NCI-H1105 (cell line): ENCODE measurements at places on chromosomes 6 and 20.

DNA sequence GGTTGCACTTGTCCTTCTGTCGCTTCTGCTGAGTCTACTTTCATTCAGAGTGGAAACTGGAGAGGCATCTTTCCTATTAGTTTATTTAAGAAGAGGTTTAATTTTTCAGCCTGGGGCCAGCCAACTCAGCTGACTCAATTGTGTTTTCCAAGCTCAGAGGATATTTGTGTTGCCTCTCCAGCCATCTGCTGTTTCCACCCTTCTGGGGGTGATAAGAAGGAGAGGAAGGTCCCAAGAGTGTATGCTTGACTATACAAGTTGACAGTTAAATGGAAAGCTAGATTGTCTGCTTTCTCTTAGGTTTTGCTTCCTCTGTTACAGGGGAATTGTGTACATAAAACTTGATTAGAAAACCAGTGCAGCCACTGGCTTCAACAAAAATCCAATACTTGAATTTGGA, 3.0 kb downstream of the PSMF1 start:
- DNase-seq, result no peak

DNA sequence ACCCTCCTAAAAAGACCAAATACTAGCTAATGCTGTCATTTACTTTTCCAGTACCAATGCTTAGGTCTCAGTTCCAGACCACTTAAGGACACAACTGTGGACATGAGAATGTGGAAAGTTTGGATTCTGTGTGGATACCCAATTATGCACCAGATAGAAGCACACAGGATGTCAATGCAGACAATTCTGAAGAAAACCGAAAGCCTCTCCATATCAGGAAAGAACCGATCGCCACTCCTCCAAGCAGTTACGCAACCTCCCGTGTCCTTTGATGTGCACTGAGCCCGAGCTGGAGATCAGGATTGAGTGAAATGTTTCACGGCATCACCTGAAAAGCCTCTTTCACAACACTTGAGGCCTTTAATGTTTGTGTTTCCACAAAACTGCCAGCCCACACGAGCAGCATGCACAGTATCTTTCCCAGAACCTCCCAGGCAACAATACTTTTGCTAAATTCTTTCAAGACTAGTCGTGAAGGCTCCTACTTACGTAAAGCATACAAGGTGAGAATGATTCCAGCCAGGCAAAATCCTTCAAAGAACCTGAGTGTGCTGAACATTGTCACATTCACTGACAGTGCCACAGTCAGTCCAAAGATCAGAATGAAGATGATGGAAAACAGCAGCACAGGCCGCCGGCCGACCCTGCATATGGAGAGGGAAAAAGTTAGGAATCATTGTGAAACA, 47.0 kb downstream of the SLC22A23 start:
- DNase-seq, result no peak

DNA sequence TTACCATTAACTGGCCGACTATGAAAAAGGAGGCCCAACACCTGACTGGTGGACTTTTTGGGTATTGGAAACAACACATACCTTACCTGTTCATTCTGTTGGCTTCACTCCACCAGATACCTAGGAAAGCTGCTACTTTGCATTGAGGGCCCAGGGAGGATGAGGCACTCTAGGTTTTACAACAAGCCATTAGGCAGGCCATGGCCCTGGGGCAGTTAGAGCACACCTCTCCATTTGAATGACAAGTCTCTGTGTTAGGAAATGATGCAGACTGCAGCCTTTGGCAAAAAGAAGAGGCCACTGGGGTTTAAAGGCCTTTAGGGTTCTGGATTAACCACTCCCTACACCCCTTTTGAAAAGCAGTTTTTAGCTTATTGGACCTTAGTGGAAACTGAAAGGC, 144.3 kb downstream of the OR2B2 start:
- DNase-seq, result no peak

DNA sequence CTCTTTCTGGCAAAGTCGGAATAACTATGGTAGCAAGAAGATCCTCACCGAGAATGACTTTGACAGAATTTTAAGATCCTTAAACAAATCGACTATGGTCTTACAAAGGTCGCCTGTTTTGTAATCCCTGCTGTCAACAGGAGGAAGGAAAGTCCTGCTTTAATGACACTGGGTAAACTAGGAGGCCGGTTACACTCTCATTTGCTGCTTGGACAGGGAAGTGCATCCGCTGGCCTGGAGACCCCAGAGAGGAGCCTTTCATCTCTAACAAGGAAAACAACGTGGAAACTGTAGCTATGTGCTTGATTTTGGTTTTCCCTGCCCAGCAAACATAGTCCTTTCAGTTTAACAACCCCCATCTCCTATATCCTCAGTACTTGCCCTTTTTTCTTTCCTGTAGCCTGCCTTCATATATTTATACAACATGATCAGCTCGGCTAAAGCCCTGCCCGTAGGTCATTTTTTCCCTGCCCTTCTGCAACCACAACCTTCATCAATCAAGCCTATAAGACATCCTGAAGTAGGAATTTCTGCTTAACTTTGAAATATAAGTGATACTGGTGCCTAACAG, 97.2 kb upstream of the RIN2 start:
- no peak for DNase-seq

GRCh38 chr6:44831002-44831610, 443.6 kb downstream of the CDC5L start:
- DNase-seq, result no peak

- no peak for DNase-seq
Measured at GRCh38 chr6:134103006-134103405, 50.6 kb upstream of the SLC2A12 start.

DNA sequence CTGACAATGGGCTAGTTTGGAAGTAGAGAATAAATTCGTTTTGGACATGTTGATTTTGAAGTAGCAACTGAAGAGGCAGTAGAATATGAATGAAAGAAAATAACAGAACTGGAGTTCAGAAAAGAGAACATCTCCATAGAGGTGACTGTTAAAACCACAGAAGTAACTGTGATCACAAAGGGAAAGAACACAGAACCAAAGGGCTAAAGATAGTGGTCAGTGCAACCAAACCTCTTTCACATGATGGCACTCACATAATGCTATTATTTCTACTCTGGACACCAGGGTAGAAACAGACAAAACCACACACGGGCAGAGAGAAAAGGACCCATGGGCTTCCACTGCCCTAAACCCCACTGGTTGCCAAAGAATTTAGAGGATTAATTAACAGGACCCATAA, 58.5 kb downstream of the CDK19 start:
- DNase-seq, result no peak

DNA sequence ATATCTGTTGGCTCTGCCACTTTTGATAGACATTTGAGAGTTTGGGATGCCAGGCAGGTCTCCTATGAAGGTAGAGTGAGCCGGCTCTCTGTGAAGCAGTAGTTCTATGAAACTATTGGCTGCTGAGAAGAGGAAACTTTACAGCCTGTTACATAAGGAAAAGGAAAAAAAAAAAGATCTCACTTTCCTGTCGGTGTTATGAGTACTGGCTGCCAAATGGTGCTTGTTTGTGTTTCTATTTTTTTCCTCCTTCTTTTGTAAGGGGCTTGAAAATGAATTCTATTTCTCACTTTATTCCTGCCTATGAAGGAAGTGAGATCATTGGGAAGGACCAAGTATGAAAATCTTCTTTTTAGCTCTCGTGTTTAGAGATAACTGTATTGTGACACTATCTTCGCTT, 73.1 kb upstream of the CLDN20 start:
- no peak for DNase-seq

GRCh38 chr6:17423026-17423425, 29.6 kb downstream of the CAP2 start:
- DNase-seq, result no peak

- DNase-seq, result no peak
Measured at GRCh38 chr6:152571943-152572337, 65.2 kb downstream of the SYNE1 start.

DNA sequence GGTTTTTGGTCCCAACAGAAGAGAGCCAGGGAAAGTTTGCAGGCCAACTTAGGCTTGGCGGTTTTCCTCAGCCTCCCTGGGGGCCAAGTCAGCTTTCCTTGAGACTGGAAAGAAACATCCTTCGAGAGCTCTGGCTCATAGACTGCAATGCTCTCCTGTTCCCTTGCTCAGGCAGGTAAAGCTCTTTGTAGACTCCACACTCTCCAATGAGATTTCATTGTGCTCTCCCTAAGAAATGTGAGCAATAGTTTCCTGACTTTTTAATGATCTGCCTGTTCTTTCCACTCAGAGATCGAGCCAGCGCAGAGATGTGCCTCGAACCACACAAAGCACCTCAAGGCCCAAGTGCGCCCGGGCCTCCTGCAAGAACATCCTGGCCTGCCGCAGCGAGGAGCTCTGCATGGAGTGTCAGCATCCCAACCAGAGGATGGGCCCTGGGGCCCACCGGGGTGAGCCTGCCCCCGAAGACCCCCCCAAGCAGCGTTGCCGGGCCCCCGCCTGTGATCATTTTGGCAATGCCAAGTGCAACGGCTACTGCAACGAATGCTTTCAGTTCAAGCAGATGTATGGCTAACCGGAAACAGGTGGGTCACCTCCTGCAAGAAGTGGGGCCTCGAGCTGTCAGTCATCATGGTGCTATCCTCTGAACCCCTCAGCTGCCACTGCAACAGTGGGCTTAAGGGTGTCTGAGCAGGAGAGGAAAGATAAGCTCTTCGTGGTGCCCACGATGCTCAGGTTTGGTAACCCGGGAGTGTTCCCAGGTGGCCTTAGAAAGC, 13.9 kb downstream of the TNFAIP3 start:
- DNase-seq, result no peak

- DNase-seq, result no peak
Measured at GRCh38 chr6:14656078-14656521, 538.5 kb downstream of the CD83 start.

DNA sequence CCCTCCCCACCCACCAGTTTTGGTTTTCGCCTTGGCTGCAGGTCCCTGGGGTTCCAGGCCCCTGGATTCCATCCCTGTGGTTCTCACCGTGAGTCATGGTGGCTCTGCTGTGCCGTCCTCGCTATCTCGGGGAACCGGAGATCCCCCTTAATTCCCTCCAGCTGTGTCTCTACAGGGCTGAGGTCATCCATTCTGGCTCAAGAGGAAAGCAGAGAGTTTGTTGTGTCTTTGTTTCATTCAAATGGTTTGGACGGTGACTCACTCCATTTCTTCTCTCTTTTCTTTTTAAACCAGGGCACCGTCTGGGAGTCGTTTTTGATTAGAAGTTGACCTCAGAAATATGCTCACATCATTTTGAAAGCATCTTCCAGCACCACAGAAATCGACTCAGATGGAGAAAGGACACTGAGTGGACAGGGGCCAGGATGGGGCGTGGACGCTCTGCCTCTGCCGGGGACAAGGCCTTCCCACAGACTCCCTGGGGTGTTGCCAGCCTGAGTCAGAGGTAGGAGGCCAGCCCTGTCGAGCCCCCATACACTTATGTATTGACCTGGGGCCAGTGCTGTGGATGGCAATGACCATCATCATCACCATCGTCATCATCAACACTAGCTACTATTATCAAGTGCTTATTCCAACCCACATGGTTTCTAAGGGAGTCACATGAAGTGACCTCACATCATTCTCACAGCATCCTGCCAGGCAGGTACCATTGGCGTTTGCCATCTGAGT, 176.2 kb downstream of the NFATC2 start:
- DNase-seq, result no peak

GRCh38 chr20:38226553-38226952, 34.0 kb downstream of the KIAA1755 start:
- no peak for DNase-seq

DNA sequence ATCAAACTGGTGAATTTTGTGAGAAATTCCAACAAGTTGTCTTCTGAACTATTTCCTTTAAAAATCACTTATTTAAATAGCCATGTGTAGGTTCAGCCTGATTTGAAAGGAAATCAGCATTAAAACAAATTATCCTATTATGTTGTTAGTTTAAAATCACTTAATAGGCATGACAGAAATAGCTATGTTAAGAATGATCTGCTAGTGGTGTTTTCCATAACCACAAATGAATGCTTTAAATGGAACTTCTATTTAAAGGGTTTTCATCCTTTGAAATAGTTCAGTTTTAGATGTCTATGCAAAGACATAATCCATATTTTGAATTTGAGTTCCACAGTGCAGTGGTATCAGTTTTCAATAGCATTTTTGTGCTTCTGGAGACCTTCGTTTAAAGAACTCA, 120.1 kb downstream of the PLEKHG1 start:
- no peak for DNase-seq

DNA sequence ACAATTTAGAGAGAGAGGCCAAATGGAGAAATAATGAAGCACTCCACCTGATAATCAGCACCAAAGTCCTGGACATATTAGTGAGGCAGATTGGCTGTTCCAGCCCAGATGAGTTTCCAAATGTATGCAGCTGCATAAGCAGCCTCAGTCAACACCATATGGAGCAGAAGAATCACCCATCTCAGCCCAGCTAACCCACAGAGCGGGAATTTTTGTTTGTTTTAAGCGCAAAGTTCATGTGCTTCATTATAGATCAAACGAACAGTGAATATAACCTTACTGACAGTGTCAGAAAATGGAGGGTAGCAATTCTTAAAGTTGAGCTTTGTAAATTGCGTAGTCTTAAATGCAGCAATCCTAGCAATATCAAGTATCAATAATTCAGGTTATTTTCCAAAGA, 234.0 kb upstream of the CEP162 start:
- DNase-seq, result no peak

- no peak for DNase-seq
Measured at GRCh38 chr6:152952045-152952444, 30.8 kb downstream of the FBXO5 start.

GRCh38 chr6:3841066-3841454, 8.1 kb upstream of the FAM50B start:
- no peak for DNase-seq

- DNase-seq, result no peak
Measured at GRCh38 chr20:55252521-55252920, 752.8 kb downstream of the CBLN4 start.

GRCh38 chr6:121856296-121856695, 420.9 kb downstream of the GJA1 start:
- no peak for DNase-seq

DNA sequence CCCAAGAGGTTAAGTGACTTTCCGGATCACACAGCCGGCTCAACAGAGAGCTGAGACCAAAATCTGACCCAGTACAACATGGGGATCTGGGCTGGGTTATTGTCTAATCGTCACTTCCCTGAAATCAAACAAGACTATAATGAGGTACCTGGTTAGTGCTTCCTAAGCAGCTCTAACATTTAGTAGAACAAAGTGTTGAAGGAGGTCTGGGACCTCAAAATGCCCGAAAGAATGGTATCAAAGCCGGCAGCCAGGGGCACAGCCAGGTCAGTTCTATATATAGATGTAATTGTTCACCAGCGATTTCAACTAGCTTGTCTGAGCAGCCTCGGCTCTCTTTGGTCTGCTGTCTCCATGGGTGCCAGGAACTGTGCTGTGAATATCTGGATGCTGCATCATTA, 245.5 kb upstream of the ECI2 start:
- DNase-seq, result no peak

- DNase-seq, result peak; percentile 50
Measured at GRCh38 chr6:45419571-45420082, 41.9 kb upstream of the SUPT3H start.

- no peak for DNase-seq
Measured at GRCh38 chr6:126753606-126754005, 364.9 kb upstream of the RSPO3 start.

DNA sequence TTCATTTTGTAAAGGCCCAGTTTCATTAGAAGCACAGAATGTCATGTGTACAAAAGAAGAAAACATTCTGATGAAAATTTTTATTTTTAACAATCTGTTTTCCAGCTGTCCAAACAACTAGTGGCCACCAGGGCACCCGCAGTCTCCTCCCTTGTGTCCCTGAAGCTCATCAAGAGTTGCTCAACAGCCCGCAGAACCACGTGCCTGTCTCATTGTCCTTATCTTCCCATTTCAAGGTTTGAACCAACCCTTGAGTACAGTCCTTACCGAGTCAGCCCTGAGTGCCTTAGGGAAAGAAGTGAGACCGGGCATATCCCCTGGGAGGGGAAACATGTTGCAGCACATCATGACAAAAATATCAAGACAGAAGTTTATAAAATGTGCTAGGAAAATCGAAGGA, 15.9 kb upstream of the ZNF133 start:
- no peak for DNase-seq
